Left kidney (tissue), 8 donors: ENCODE measurements at places on chromosomes 6 and 20. TPM values are rescaled to one million over a fixed set of nuclear protein-coding genes. Genes with fewer than 3 reads are reported as not detected.

GRCh38 chr20:34397096-34397495 is 34.0 kb downstream of the ITCH start:
- no peak for DNase-seq

- no peak for DNase-seq
Observed at GRCh38 chr20:20780127-20780824, 67.8 kb upstream of the RALGAPA2 start.

- DNase-seq = no peak
Observed at GRCh38 chr6:108438918-108439317, 121.8 kb upstream of the FOXO3 start.

DNA sequence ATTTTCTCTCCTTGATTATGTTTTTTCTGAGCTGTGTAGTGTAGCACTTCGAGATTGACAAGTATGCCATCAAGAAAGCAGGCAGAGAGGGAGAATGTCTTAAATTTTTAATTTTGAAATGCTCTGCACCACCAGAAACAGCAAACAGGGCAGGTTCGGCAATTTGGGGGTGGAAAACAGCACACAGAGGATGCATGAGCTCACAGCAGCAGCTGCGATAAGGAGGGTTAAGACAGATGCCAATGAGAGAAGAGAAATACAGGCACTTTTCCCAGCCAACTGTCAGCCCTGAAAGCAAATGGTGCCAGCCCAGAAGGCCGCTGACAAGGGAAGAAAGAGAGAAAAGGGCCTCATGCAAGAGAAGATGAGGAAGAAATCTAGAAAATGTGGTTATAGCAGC is 15.1 kb upstream of the SNRPB2 start:
- no peak for DNase-seq

DNA sequence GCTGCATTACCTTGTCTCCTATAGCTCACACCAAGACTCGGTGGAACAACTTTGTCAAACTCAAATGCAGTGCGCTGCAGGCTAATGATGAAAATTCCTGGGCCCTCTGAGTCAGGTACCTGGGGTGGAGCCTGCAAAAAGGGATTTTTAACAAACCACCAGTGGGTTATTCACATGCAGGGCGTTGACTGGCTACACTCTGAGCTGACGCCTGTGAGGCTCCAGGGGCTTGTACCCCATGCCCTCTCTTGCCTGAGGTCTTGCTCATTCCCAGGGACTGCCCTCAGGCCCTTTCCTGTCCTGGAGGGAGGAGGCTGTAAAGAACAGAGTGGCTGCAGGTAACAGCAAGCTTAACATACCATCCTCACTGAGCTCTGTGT is 9.2 kb downstream of the GTSF1L start:
- no peak for DNase-seq

DNA sequence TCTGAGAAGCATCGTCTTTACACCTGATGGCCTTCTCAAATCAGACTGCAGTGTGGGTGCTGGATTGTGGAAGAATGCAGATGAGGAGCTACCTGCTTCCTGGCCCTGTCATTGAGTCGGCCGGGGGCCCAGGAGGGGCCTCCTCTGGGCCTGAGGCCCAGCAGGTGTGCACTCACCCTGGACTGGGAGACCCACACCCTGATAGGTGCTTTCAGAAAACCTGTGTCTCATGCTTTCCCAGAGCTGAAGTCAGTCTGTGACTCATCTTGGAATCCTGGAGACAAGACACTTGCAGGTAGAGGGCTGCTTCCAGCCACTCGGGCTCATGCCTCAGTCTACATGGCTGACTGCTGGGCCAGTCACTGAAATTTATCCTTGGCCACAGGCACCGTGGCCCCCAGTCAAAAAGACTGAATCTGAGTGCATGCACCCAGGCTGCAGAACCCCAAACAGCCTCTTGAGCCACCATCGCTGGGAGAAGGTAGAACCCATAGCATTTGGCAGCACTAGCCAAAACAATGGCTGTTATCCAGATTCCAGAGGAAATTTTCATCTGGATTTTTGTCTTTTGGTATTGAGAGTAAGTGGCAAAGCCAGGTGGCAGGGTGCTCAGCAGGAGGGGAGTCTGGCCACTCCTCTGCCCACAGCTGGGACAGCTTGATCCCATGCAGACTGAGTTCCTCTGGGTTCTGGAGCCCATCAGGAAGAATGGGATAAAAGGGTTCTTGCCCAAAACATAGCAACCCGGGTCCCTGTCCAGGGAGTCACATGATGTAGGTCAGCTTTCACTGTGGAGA is 182.0 kb upstream of the CST7 start:
- DNase-seq = no peak

GRCh38 chr6:25637211-25637610 is 14.8 kb upstream of the SCGN start:
- DNase-seq = no peak

GRCh38 chr6:98260382-98260781 is 574.0 kb upstream of the POU3F2 start:
- DNase-seq = no peak

IPCEF1 gene
- polyA plus RNA-seq = 8.9 TPM

PRICKLE4 gene
- 6.8 TPM for polyA plus RNA-seq

MAP7 gene
- 35.3 TPM for polyA plus RNA-seq

PGC gene
- polyA plus RNA-seq = not detected

SYNE1 gene
- 105 TPM for polyA plus RNA-seq

ARFGEF3 gene
- 8.5 TPM for polyA plus RNA-seq
